ENCODE measurements at places on chromosomes 13 and 19.

GRCh38 chr13:57128909-57129308 lies 11.8 kb upstream of the PRR20A start:
- DNase-seq = no peak

DNA sequence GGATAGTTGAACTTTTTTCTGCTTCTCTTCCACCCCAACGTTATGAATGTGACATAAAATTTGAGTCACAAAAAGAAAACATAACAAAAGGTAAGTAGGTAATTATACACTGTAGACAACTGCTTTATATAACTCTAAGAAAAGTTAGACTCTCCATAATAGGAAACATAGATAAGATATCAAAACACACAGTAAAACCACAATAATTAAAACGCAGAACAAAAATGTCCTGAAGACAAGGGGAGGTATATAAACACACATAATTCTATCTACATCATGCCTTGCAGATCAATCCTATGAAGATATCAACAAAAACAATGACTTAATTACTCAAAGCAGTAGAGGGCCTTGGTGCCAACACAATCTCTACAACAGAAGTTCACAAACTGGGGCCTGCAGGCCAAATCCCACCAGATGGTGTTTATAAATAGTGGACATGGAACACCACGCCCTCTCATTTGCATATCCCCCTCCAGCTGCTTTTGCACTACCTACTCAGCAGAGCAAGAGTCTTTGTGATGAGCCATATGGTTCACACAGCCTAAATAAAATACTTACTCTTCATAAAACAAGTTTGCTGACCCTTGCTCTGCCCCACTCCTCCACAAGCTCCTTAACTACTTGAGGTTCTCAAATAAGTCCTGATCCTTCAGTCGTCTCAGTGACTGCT lies 254.7 kb downstream of the KLF12 start:
- no peak for DNase-seq

DNA sequence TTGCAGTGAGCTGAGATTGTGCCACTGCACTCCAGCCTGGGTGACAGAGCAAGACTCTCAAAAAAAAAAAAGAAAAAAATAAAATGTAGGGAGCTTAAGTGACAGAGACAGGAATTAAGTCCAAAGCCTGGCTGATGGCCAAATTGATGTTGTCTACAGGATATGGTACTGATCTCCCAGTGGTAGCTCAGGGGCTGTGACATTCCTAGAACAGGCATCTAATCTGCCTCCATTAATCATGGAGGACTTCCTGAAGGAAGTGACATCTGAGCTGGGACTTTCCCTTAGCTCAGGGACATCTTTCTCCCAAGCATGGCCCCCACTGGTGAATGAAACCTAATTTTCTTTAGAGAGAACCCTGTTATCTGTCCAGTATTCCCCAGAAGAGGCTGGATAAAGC lies 11.4 kb upstream of the EDDM13 start:
- DNase-seq = peak; percentile 36

- no peak for DNase-seq
Observed at GRCh38 chr13:110170882-110171281, 136.1 kb downstream of the COL4A1 start.

- DNase-seq = no peak
Observed at GRCh38 chr13:82713687-82714405, 1168.4 kb downstream of the SLITRK1 start.

DNA sequence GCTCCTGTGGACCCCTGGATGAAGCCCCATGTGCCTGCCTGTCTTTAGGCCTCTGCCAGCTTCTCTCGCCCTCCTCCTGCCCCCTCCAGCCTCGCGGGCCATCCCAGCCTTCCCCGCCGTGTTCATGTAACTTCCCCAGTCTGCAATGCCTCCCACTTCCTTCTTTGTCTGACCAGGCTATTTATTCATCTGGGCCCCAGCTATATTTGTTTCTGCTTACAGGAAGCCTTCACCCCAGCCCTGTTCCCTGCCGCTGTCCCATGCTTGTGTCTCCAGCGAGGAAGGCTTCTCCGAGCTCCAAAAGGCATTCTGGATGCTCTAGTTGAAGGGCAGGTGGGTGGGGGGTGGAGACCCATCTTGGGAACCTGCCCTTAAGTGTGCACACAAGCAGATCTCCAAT lies 7.9 kb upstream of the C3 start:
- no peak for DNase-seq

GRCh38 chr13:58119351-58119750 lies 487.8 kb downstream of the PCDH17 start:
- DNase-seq = no peak

- no peak for DNase-seq
Observed at GRCh38 chr19:7152568-7152967, 83.1 kb downstream of the ZNF557 start.

DNA sequence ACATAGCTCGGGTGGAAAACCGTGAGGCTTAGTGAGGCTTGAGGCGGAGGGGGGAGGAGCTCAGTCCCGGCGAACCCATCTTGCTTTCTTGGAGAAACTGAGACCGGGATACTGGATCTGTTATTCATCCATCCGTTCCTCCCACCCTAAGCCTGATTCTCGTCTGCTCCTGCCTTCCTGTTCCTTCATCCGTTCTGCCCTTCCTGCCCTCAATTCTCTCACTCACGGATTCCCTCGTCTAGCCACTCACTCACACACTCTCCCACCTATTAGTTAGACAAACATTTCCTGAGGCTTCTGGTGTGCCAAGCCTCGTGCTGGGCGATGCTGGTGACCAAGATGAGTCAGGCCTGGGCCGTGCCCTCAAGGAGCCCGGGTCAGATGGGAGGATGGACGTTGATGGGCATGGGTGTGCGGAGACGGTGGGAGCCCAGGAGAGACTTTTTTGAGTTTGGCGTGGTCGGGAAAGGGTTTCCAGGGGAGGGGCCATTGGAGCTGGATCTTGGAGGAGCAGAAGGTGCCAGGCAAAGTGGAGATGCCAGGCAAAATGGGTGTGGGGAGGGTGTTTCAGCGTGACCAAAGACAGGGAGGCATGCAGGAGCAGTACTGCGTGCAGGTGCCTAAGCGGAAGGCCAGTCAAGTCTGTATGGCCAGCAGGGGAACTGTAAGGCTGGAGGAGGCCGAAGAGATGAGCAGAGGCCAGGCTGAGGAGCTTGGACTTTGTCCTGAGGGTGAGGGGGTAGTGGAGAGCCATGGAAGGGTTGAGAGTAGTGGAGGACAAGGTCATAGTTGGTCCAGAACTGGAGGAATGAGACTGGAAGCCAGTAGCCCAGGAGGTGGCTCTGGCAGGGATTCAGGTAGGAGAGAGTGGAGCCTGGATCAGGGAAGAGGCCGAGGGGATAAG lies 7.4 kb upstream of the CNFN start:
- DNase-seq = no peak

GRCh38 chr13:20506696-20507095 lies 19.0 kb downstream of the CRYL1 start:
- no peak for DNase-seq

GRCh38 chr19:41960973-41961372 lies 1.9 kb upstream of the RABAC1 start:
- DNase-seq = no peak

DNA sequence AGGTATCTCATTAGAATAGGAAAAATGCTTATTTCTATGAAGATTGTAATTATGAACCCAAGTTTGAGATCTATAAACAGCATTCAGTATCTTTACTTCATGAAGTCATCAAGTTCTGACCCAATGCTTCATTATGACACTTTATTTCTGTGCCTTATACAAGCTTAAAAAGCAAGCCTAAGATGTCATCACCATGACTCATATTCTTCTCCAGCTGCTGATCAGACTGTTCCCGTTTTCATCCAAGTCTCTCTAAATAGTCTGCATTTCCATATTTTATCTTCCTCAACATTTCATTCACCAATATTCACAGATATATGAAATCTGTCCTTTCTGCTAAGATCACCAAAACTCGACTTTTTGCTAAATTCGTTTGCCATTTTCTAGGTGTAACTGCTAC lies 1247.2 kb upstream of the PRR20A start:
- no peak for DNase-seq

GRCh38 chr19:52464798-52465470 lies 11.6 kb downstream of the ZNF578 start:
- DNase-seq = peak; percentile 3

DNA sequence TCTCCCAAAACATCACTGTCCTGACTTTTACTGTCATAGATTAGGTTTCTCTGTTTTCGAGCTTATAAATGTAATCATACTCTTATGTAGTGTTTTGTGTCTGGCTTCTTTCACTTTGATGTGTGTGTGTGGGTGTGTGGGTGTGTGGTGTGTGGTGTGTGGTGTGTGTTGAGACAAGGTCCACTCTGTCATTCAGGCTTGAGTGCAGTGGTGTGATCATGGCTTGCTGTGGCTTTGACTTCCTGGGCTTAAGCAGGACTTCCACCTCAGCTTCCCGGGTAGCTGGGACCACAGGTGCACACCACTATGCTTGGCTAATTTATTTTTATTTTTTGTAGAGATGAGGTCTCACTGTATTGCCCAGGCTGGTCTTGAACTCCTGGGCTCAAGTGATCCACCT lies 59.6 kb downstream of the PDS5B start:
- no peak for DNase-seq

GRCh38 chr19:32869369-32869965 lies at the start of gene SLC7A9:
Gene SLC7A9 (minus strand): TSS chr19:32869767. CDS start chr19:32868534, 1,233 bp downstream.
- no peak for DNase-seq

DNA sequence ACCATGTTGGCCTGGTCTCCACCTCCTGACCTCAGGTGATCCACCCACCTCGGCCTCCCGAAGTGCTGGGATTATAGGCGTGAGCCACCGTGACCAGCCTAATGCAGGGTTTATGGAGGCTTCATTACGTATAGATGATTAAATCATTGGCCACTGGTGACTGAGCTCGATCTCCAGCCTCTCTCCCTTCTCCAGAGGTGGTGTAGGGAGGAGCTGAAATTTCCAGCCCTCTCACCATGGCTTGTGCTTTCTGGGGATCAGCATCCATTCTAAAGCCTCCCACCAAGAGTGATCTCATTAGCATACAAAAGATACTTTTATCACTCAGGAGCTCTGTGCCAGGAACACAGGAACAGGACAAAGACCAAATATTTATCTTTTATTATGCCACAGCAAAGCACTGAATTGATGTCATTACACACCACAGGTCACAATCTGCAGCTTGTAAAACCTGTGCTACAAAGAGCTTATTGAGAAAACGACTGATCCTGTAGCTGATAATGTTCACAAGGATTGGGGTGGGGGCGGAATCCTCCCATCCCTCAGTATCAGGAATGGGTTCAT lies 32.4 kb downstream of the RHPN2 start:
- no peak for DNase-seq

- no peak for DNase-seq
Observed at GRCh38 chr13:43134868-43135267, 111.5 kb downstream of the DNAJC15 start.

- DNase-seq = no peak
Observed at GRCh38 chr13:24038841-24039330, 121.6 kb upstream of the SPATA13 start.

GRCh38 chr13:71606818-71607217 lies 260.2 kb downstream of the DACH1 start:
- no peak for DNase-seq

DNA sequence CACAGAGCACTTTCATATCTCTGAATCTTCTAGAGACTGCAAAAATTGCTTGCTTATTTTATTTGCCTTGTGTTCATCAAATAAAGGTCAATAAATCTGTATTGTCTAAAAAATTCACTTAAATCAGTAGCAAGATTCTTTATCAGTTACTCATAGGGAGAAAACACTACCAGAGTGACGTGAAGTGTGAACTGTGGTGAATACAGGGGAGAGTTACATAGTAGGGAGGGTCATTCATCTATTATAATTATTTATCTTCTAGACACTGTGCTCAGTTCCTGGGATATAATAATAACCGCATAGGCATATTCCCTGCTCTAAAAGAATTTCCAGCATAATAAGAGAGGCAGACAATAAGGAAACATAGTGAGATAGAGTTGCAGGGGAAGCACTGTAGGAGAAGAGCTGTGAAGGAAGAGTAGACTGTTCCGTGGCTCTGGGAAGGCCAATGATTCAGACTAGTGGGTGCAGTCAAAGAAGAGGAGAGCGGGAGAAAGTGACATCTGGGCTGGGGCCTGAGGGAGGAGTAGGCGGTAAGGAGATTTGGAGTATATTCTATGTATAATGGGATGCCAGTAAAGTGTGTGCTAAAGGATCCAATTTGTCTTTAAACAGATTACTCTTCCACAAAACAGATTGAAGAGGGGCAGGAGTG lies 84.0 kb upstream of the TDRD3 start:
- no peak for DNase-seq

GRCh38 chr19:35419046-35419445 lies 29.0 kb upstream of the FFAR2 start:
- no peak for DNase-seq

DNA sequence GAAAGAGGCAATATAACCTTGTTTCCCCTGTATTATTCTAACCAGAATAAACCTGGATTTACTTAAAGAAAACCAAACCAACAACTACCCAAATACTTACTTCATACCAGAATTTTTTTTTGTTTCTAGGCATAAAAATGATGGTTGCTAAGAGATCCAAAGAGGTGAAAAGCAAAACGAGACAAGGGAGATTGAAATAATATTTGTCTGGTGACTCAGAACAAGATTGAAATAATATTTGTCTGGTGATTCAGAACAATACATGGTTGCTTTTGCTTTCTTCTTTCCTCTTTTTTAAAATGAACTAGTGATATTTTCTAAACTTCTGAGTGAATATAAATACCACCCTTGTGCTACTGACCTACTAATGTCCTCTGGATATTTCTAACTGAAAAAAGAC lies 592.9 kb downstream of the KCTD12 start:
- no peak for DNase-seq

DNA sequence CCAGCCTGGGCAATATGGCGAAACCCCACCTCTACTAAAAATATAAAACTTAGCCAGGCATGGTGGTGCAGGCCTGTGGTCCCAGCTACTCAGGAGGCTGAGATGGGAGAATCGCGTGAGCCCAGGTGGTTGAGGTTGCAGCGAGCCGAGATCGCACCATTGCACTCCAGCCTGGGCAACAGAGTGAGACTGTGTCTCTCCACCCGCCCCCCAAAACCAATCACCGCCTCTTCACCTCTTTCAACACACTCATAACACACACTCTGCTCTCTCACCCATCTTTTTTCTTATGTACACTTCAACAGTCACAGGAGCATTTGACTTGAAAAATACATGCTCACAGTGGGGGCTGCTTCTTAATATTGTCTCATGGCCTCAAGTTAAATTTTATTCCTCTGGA lies 76.8 kb downstream of the ESD start:
- DNase-seq = no peak

DNA sequence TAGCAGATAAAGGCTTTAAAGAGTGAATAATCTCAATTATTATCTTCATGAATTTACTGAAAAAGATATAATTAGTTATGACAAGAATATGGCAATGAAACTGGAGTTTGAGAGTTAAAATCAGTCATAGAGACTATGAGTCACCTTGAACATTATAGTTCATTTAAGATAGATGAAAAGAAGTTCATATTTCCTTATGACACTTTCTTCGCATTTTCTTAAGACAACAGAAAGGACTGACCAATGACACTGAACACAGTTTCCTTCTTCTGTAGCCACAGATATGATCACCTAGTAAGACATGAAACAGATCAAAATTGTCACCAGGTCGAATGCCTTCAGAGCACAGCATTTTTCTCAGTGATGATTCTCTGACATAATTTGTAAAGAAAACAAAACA lies 202.1 kb downstream of the KLF12 start:
- no peak for DNase-seq

GRCh38 chr13:80430561-80430960 lies 89.6 kb upstream of the SPRY2 start:
- DNase-seq = no peak

Measured in CMK (cell line).